Activated naive CD4-positive, alpha-beta T cell (primary cell): ENCODE measurements at places on chromosomes 3 and 15.
A peak's percentile ranks its signal among the peaks of the same experiment; 100 is the strongest.

DNA sequence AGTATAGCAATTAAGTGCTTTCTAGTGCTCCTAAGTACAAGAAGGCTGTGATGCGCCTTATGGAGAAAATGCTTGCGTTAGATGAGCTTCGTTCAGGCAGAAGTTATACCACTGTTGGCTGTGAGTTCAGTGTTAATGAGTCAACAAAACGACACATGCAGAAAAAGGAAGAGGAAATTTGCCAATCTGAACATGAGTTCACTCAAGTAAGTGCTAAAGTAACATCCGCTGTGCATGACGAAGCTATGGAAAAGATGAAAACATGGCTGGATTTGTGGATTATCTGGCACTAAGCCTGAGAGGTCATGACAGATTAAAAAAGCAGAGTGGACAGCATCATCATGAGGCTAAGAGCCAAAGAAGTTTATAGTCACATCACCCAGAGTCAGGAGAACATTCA, 36.9 kb downstream of the SH3BP5 start:
- DNase-seq, result no peak

GRCh38 chr3:37667335-37667734, 194.3 kb upstream of the CTDSPL start:
- no peak for DNase-seq

GRCh38 chr3:166029507-166029906, 192.3 kb upstream of the BCHE start:
- DNase-seq, result no peak

GRCh38 chr3:50355829-50356552, 3.3 kb downstream of the TMEM115 start:
- no peak for DNase-seq

DNA sequence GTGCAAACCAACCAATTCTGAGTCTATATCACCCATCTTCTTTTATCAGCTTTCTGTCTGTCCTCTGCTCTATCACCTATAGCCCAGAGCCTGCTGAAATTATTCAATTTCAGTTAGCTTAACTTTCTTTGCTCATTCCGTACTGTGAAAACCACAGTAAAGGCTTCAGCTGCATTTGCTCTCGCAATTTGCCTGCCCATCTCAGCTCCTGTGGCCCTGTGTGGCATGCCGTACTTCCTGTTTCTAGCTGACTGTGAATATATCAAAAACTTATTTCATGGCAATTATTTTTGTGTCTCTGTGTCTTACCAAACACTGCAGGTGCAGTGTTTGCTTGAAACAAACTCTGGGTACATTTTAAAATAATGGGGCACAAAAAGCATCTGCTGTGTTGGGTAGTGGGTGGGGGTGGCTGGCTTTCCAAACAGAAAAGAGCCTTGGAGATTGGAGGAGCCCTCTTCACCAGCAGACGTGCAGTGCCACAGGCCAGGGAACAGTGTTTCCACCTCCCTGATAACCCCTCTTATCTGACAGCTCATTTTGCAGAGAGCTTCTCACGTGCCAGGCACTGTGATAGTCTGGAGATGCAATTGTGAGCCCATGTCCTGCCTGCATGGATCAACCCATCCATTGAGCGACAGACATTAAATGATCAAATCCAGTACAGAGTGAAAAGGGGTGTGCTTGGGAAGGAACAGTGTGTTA, 45.2 kb downstream of the GASK1A start:
- DNase-seq, result peak; percentile 35

- no peak for DNase-seq
Observed at GRCh38 chr3:79361748-79362378, 405.9 kb downstream of the ROBO1 start.

DNA sequence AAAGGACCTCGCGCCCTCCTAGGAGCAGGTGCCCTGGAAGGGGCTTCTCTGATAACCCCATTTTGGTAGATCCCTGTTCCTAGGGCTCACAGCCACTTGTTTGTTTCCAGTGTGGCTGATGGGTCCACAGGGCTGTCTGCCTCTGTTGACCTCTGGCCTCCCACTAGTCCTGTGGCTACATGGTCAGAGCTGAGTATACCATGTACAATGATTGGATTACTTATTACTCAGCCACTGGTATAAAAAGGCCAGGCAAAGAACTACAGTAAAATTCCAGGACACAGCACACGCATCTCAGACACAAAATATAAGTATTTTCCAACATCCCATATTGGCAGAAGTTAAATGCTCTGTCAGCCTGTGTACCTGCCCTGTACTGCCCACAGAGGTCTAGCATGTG, 277.3 kb downstream of the GABRG3 start:
- DNase-seq, result no peak

DNA sequence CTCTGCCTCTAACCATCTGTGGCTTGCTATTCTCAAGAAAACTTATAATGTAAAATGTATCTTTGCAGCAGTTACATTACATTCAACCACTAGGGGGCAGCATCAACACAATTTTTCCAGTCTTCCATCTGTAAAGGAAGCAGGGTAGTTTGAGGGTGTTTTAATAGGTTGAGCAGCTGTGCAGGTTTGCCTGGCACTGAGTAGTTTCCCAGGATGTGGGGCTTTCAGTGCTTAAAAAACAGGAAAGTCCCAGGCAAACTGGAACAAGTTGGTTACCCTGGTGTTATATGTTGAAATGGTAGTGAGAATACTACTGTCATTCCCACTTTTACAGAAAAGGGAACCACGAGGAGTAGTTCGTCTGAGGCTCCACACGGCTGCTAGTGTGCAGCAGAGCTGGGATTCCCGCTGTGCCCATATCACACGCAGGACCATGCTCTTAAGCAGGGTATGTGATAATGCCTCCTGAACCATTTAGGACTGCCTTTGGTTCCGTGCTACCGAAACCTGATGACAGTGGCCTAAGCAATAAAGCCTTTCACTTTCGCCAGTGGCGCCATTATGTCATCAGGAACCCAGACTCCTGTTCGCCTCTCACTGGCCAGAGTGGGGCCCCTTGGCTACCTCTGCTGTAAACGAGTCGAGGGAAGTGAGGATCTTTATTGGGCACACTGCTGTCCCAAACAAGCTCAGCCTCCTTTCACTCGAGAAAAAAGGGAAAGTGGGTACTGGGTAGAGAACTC, 64.7 kb upstream of the ZBTB38 start:
- DNase-seq, result peak; percentile 8

DNA sequence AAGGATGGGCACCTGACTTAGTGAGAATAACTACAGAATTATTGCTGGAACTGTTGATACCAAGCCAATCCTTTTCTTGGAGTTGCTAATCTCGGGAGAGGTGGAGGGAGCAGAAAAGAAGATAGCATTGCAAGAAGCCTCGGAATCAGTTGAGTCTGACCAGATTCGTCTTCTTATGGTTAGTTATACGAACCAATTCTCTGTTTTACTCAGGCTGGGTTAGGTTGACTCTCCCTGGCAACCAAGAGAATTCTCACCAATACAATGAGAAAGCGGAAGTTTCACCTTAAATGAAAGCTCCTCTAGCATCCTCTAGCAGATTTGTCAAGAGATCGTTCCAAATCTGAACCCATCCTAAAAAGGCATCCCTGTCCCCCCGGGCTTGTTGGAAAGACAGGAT, 43.5 kb upstream of the UBE2E1 start:
- DNase-seq, result no peak

GRCh38 chr15:31300981-31301672, 25.5 kb upstream of the KLF13 start:
- DNase-seq, result no peak

DNA sequence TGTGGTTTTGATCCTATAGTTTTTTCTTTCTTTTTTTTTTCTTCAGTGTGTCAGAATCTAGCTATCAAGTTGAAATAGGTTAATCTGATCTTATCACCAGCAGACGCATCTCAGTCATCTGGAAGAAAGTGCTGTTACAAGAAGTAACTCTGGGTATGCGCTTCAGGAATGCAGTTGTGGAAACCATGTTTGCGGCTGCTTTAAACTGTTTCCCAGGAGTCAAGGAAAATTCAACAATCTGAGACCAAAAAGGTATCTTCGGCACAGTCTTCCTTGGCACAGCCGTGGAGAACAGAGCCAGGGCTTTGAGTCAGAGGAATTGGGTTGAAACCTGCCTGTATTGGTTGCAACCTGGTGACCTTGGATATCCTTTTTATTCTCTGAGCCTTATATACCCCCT, 59.9 kb downstream of the CD47 start:
- DNase-seq, result no peak

DNA sequence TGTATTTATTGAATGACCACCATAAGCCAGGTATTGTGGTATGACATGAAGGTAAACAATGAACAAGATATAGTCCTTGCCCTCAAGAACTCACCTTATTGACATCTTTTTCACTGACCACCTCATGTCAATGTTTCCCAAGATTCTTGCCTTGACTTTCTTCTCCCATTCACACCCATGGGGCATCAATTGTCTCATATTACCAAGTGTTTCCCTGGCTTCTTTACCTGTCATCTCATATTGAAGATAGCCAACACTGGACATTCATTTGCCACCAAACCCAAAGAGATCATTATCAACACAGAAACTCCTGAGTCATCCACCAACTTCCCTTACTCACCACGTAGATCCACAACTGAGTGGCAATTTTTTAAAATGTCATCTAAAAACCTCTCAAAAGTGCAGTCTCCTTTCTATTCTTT, 2.2 kb downstream of the EFHB start:
- no peak for DNase-seq

GRCh38 chr3:52681596-52681995, 4.1 kb downstream of the PBRM1 start:
- DNase-seq, result no peak

- DNase-seq, result no peak
Observed at GRCh38 chr3:133943639-133944141, 48.0 kb upstream of the RAB6B start.

DNA sequence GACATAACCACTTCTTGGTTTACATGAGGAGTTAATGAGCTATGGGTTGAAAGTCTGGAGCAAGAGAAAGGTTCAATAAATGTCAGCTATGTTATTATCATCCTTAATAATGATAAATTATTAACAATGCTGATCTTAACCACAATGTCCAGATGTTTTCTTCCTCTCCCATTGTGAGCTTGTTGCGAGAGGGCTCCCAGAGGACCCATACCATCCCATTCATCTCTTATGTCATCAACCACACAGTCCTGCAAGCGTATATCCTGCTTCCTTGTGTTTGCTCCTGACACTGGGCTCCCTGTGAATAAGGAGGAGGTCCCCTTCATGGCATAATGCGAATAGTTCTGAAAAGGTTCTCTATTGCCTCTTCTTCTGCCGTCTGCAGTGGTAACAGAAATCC, 266.8 kb downstream of the TLE3 start:
- DNase-seq, result no peak

- no peak for DNase-seq
Observed at GRCh38 chr15:85579957-85580694, 199.7 kb downstream of the AKAP13 start.

- no peak for DNase-seq
Observed at GRCh38 chr3:156787001-156787400, 39.2 kb upstream of the LEKR1 start.

DNA sequence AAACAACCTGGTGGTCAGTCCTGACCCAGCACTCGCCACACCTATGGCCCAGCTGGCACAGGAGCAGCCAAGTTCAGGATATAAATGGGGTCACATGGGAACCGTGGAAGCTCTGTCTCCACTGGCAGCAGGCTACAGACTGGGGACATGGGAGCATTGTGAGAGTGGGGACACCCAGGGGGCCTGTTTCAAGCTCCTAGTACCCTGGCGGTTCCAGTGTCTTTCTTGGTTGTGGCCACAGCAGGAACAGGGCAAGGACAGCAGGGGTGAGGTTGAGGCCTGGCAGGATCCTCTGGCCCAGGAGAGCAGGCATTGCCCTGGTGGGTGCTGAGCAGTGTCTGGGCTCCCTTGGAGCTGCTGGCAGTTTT, 1.9 kb downstream of the CSK start:
- DNase-seq, result no peak

- no peak for DNase-seq
Observed at GRCh38 chr3:42529468-42529867, 27.0 kb downstream of the VIPR1 start.

- DNase-seq, result no peak
Observed at GRCh38 chr15:79093352-79093935, 2.9 kb upstream of the RASGRF1 start.

DNA sequence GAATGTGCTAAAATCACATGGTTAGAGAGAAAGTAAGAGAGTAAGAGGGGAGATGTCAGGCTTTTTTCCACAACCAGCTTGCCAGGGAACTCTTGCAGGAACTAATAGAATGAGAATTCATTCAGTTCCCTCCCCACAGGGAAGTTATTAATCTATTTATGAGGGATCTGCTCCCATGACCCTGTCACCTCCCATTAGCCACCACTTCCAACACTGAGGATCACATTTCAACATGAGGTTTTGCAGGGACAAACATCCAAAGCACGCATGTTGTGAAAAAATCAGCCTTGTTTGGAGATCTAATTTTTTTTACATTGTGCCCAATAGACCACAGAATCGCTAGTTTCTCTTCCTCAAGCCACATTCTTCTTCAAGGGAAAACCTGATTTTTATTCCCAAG, 904.0 kb downstream of the TBL1XR1 start:
- DNase-seq, result no peak

GRCh38 chr15:28985316-28985645, 99.5 kb downstream of the APBA2 start:
- DNase-seq, result no peak

DNA sequence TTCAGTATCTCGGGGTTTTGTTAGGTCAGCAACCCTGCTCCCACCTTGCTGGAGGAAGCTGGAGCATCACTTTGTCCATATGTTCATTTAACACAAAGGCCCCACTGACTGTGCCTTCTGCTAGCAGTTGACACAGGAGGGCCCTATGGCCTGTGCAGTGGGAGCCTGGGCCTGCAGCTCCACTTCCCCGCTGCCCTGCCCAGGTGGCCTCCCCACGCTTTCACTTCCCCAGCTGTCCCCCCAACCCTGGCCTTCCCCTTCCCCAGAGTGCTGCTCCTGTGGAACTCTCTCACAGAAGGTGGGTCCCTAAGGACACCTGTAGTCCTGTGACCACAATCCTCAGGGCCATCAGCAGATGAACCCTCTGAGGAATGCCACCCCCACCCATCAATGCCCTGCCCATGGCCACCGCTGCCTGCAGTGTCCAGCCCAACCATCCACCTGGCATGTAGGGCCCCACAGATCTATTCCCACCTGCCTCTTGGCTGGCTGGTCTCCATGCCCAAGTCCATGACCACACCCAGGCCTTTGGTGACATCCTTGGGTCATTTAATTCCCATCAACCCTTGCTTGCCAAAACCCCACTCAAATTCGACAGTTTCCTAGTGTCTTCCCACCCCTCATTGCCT, 13.5 kb downstream of the TBC1D21 start:
- no peak for DNase-seq

DNA sequence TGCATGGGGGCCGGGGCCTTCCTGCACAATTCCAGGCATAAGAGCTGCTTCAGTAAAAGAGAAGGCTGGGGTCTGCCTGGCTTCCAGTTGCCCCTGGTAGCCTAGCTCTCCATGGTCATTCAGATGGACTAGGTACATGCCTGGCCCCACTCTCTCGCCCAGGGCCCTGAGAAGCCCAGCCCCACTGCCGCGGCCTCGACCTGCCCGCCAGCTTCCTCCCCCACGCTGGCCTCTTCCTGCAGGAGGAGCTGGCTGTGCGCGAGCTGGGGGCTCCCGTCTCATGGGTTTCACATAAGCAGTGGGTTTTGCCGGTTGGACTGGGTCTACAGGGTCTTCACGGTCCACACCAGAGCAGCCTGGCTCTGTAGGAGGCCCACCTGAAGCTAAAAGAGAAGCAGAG, 3.6 kb downstream of the PRR20G start:
- no peak for DNase-seq

- DNase-seq, result no peak
Observed at GRCh38 chr3:25592510-25592968, 72.2 kb downstream of the TOP2B start.
